ENCODE measurements at places on chromosomes 5 and 9.

GRCh38 chr9:134455934-134456755 lies 129.9 kb downstream of the RXRA start:
- DNase-seq: peak; percentile 65

- no peak for DNase-seq
Observed at GRCh38 chr5:109987970-109988369, 298.2 kb downstream of the MAN2A1 start.

- DNase-seq: no peak
Observed at GRCh38 chr5:104062621-104063377, 500.2 kb upstream of the NUDT12 start.

GRCh38 chr9:89730715-89731114 lies 125.9 kb downstream of the GADD45G start:
- DNase-seq: no peak

DNA sequence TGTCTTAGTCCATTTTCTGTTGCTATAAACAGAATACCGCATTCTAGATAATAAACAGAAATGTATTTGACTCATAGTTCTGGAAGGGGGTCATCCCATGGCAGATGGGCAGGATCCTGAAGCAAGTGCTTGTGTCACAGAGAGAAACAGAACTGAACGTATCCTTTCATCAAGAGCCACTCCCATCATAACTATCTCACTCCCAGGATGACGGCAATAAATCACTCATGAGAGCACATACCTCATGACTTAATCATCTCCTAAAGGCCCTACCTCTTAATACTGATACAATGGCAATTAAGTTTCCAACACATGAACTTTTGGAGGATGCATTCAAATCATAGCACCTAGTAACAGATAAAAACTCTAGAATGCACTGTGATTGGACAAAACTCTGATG lies 142.9 kb downstream of the CAMK4 start:
- DNase-seq: no peak

DNA sequence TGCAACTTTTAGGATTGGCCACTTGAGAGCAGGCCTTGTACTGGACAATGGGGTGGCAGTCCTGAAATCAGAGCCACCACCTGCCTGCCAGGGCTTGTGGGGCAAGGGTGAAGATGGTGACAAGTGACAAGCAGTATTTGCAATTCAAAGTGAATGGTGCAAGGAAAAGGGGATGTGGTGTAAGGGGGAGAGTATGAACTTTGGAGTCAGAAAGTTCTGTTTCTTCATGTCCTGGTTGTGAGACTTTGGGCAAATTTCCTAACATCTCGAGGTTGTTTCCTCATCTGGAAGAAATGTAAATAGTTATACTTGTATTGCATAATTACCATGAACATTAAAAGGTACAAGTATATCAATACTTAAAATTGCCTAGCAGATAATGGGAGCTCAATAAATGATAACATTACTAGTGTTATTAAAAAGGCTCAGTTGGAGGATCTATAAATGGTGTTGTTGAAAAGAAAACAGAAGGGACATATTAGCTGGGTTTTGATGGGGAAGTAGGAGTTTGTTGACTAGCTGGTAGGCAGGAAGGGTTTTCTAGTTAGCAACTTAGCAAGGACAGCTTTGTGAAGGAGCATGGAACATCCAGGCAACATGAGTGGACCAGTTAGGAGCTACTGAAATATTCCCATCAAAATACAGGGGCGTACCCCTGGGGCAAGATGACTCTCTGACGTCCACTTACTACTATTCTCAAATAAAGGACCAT lies 21.3 kb upstream of the MEGF9 start:
- DNase-seq: no peak

GRCh38 chr5:9516591-9516990 lies 29.3 kb downstream of the SEMA5A start:
- DNase-seq: no peak

DNA sequence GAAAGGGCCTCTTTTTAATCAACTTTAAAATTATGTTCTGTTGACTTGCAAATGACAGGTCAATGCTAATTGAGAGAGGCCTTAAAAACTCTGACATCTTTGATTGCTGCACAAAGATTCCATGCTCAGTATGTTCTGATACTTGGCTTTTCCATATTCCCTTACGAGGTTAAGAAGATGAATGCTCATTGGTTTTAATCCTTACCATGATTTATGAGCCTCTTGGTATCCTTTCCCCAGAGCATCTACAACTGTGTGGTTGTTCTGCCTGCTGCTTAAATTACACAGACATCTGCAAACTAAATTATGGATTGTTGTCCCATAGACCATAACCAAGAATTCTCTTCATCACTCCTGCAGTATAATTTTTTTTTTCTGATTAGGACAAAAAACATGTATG lies 352.6 kb downstream of the CDH12 start:
- no peak for DNase-seq

DNA sequence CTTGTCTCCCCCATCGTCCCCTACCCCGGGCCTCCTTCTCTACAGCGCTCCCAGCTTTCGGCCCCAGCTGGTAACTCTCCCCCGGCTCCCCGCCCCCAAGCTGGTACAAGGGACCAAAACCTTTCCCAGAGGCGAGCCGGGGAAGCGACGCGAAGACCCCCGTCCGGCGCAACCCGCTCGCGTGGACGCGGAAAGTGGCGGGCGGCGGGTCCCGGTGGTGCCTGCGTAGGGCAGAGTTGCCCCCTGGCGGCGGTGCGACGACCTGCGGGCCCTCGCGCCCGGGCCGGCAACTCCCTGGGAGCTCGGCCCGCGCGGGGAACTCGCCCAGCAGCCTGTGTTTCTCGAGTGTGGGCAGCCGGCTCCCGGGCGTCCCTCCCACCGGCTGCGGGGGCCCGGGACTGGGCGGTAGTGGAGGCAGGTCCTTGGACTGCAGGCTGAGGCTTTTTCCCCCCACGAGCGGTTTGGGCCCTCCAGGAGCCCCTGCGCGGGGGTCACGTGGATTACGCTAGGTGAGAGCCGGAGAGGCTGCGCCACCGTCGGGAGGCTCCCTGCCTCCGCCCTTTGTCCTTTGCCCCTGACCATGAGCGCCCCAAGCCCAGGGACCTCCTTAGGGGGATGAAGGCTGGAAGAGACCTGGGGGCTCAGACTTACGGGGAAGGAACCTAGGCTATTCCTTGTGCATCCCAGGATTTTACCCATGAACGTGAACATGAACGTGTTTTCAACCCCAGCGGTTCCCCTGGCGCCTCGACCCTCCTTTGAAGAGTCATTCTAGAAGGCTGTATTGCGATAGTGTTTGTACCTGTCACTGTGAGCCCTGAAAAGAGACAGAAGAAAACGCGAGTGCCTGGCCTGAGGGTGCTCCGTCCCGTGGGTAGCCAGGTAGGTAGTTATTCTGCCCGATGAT lies 2.9 kb upstream of the FOXD1 start:
- peak; percentile 64 for DNase-seq

DNA sequence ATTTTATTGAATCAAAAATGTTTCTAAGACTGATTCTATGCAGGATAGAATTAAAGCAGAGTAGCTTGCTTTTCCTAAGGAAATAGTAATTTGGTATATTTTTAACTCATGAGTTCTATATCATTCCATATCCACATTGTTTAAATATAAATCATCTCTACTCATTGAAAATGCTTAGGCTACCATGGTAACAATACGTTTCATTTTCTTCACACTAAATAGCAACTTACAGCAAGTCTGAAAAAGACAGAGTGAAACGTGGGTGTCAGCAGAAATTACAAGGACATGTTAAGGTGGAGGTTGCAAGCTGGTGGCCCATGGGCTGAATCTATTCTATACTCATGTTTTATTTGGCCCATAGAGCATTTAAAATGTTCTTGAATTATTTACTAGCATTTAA lies 487.9 kb downstream of the ARHGEF28 start:
- DNase-seq: no peak

GRCh38 chr9:97501177-97501971 lies at the start of gene TMOD1:
TSS of gene TMOD1 (plus strand) at chr9:97501666. CDS start at chr9:97524189, 22,523 bp downstream.
- peak; percentile 93 for DNase-seq

GRCh38 chr9:79684711-79685575 lies 113.2 kb downstream of the TLE4 start:
- DNase-seq: no peak

DNA sequence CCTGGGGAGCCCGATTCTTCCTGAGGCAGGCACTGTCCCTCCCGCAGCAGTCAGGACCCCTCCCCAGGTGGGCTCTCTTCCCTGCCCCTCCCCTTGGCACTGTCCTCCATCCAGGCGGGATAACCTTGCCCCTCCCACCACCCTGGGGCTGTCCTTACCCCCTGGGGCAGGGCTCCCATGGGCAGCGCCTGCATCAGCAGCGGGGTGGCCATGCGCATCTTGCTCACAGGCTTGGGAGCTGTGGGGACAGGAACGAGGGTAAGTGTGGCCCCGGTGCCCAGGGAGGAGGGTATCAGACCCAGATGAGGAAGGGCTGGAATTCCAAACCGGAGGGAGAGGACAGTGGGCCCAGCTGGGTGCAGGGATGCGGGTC lies 6.0 kb downstream of the CD74 start:
- no peak for DNase-seq

DNA sequence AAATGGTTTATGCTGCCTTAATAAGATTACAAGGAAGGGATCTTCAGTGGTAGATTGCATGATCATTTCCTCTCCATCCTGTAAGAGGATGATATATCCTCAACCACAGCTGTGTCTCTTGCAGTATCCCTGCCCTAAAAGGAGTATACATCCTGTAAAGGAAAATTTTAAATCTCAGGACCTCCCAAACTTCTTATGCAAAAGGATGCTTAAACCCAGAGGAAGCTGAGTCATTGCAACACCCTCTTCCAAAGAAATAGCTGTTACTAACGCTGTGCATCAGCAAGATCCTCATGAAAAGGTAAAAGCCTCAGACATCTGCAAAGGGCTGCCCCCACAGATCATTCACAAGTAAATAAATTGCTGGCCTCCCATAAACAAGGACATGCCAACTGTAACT lies 599.0 kb downstream of the PRELID2 start:
- DNase-seq: no peak

DNA sequence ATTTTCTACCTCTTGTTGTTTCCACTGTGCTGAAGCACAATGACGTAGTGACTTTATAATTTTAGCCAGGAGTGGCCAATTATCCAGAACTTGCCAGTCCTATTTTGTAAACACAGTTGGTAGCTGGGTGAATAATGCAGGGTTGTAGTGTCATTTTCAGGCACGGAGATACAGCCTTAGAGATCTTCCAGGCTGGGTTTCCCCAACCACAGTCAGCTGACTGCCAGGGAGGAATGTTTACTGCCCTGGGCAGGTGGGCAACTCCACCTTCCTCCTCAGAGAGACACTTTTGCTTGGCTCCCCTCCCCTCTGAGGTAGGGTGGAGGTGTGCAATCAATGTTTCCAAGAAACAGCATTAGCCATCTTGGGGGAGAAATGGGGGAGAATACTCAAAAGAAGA lies 228.1 kb upstream of the NR4A3 start:
- DNase-seq: no peak

DNA sequence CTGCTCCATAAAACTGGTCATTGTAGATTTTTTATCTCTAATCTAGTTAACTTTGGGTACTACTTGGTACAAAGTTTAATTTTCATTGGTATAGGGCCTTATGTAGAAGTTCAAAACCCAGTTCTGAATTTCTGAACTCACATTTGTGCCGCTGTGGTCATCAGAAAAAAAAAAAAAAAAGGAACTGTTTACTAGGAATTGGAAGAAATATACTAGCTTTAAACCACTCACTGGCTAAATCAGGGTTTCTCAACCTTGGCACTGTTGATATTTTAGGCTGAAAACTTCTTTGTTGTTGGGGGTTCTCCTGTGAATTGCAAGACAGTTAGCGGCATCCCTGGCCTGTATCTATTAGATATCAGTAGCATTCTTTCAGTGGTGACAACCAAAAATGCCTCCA lies 4.1 kb upstream of the ZFYVE16 start:
- DNase-seq: no peak

DNA sequence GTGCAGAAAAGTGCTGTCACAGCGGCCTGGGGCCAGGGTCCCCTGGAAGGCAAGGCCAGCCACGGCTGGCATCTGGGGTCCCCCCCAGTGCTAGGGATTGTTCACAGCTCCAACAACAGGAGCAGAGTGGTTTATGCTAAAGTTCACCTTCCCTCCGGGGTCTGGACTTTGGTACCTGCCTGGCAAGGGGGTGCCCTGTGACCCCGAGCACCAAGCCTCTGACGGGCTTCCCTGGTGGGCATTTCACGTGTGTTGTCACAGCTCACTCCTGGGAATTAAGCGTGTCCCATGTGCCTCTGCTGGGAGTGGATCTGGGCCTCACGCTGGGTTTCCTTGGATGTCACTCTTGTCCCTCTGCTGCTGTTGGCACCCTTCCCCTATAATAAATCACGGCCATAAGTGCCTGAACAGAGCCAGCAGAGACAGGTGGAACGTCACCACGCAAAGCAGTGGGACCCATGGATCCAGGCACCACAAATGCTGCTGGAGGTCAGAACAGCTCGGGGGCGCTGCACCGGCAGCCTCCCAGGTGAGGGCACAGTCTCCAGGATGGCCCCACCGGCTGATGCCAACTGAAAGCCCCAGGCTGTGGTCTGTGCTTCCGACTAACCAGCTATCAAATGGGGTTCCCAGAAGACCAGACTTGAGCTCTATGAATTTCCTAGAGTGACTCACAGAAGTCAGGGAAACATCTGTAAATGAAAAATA lies 17.8 kb upstream of the ZDHHC11 start:
- DNase-seq: no peak

- no peak for DNase-seq
Observed at GRCh38 chr5:178630475-178630930, 3.7 kb upstream of the CLK4 start.

DNA sequence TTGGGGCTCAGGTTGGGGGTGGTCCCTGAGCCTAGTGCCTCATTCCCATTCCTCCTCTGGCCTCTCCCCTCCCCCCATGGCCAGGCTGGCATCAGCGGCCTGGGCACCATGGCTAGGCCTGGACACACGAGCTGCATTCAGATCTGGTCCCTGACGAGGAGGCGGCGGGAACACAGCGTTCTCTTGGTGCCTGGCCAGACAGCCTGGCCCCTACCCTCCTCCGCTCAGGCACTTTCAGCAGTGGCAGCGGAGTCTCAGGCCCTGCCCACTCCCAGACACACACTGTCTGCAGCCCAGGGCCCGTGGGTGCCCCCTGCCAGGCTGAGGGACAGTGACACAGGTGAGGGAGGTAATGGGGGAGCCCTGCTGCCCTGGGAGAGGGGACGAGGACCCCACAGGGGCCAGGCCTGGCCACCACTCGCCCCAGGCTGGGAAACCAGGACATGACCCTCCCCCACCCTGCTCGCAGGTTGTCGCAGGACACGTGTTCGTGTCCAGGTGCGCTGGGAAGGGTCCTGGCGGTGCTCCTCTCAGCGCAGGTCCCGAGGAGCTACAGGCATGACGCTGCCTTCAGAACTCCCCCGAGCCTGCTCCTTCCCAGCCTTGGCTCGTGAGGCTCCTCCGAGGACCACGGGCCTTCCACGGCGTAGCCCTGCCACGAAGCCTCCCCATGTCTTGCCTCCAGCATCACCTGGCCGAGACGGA lies 19.9 kb upstream of the UBAC1 start:
- DNase-seq: no peak
